ENCODE measurements at places on chromosomes 2 and 18.

- DNase-seq = no peak
Measured at GRCh38 chr18:70289351-70290312, 787 bp downstream of the SOCS6 start.

DNA sequence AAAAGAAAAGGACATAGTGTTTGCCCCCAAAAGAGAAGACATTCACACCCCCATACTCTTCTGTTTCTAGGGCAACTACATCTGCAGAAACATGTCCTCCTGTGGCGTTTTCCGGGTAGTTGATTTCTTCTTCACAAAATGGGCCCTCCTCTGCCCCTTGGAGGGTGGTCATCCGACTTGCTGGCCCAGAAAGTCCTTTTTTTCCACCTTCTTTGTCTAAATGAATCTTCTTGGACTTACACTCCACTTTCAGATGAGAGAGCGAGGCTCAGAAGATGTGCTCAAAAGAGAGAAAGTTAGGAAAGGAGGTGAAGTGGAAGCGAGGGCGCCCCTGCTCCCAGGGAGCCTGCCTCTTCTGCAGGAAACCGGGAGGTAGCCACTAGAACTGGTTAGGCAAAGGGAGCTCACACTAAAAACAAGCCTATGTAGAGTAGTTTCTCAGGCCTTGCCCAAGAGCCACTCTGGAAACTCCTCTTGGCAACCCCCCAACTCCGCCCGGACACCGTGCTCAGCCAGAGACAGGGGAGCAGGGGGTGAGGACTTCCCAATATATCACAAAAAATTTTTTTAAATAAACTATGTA, 10.2 kb upstream of the SIX3 start:
- DNase-seq = no peak

GRCh38 chr2:66724241-66724640, 289.3 kb downstream of the MEIS1 start:
- DNase-seq = no peak

DNA sequence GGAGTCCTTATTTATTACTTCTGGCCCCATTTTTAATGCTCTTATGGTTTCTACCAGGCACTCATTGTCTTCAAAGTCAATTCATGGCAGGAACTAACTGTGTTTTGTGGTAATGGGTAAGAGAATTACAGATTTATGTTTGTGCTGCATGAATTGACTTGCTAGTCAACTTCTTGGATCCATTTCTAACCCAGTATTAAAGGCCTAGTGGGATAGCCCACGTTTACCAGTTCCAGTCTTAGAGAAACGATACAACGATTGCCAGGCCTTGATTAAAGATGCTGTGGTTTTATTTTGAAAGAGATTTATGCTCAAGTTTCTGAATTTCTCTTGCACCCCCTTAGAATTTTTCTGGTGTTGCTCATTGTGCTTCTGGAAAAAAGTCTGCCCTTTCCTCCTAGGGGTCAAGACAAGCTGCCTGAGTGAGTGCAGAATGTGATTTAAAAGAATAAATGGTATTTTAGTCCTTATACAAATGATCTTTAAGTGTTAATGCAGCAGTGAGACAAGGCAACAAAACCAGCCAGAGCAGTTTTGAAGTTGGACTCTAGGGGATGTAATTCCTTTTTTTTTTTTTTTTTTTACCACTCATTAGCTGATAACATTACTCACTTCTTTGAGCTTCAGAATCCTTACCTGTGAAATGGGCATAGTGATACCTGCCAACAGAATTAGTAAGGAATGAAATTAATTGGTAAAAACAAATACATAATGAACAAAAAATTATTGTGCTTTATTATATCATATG, 101.5 kb downstream of the ARHGAP15 start:
- DNase-seq = no peak

DNA sequence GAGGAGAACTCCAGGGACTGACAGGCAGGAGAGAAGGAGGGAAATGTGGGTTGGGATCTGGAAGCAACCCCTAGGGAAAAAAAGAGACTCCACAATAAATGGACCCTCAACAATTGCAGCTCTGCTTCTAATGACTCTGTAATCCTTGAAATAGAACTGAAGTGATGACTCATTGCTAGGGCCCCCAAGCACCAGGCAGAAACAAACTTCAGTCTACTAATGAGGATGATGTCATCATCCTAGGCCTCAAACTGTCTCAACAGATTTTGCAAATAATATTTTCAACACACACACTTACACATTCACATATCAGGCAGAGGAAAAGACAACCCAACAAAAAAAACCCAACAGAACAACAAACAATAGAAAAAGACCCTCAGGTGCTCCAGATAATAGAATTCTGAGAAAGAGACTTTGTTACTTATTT, 143.3 kb downstream of the HDAC4 start:
- no peak for DNase-seq

DNA sequence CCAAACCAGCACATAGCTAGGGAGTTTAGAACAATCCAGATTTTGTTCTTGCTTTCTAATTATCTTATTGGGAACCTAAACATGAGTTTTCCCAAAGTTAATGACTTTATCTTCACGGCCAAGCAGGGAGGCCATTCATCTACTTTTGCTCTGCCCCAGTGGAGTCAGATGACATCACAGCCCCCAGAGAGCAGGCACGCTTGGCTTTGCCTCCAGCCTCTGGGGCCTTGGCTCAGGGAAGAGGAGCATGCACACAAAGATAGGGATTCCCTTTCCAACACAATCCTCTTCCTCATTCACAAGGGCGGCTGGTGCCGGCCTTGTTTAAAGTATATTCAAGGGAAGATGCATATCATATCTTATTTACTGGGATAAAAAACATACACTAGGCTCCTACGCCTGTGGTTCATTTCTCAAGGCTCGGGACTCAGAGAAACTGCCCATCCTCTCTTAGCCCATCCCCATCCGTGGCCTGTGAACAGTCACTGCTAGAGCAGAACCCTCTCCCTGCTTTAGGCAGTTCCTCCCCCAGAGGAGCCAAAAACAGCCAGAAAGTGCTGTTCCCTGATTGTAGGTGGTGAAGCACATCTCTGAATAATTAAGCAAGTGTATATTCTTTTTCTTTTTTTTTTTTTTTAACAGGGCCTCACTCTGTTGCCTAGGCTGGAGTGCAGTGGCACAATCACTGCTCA, 21.2 kb downstream of the TGFA start:
- DNase-seq = no peak

Measured in stimulated activated CD8-positive, alpha-beta memory T cell treated with anti-CD3 and anti-CD28 coated beads, Interleukin-12 subunit alpha, Interleukin-12 subunit beta, amount 100 ng/mL, for 1 hour (primary cell).